ENCODE measurements at places on chromosomes 12 and 14.

- no peak for DNase-seq
These were observed 29.8 kb upstream of the PLBD1 start for GRCh38 chr12:14597480-14597879.

DNA sequence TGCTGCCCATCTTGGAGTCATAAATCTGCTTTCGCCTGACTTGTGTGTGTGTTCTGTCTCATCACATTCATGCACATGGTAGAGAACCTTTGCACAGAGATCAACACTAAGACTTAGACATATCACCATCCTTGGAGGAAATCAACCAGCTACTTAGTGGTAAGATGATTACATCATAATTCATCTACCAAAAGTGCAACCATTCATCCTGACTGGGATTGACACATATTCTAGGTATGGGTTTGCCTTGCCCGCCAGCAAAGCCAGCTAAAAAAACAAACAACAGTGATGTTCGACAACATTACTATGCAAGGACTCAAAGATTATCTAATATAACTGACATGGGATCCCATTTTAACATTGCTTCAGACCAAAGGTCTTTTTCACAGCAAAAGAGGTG, 228.7 kb downstream of the NUAK1 start:
- DNase-seq: no peak

DNA sequence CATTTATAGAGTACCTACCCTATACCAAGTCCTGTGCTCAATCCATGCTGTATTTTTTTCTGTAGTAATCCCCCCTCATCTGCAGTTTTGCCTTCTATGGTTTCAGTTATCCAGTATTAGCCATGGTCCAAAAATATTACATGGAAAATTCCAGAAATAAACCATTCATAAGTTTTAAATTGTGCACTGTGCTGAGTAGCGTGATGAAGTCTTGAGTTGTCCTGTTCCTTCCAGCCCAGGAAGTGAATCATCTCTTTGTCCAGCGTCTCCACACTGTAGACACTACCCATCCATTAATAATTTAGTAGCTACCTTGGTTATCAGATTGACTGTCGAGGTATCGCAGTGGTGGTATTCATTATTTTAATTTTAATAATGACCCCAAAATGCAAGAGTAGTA, 54.2 kb downstream of the SUDS3 start:
- DNase-seq: no peak

DNA sequence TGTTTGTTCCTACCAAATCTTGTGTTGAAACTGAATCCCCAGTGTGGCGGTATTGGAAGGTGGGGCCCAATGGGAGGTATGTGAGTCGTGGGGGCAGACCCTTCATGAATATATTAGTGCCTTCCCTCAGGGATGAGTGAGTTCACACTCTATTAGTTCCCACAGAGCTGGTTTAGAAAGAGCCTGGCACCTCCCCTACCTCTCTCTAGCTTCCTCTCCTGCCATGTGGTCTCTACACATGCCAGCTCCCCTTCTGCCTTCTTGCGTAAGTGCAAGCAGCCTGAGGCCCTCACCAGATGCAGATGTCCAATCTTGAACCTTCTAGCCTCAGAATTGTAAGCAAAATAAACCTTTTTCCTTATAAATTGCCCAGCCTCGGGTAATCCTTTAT, 105.8 kb downstream of the SPTSSA start:
- no peak for DNase-seq

DNA sequence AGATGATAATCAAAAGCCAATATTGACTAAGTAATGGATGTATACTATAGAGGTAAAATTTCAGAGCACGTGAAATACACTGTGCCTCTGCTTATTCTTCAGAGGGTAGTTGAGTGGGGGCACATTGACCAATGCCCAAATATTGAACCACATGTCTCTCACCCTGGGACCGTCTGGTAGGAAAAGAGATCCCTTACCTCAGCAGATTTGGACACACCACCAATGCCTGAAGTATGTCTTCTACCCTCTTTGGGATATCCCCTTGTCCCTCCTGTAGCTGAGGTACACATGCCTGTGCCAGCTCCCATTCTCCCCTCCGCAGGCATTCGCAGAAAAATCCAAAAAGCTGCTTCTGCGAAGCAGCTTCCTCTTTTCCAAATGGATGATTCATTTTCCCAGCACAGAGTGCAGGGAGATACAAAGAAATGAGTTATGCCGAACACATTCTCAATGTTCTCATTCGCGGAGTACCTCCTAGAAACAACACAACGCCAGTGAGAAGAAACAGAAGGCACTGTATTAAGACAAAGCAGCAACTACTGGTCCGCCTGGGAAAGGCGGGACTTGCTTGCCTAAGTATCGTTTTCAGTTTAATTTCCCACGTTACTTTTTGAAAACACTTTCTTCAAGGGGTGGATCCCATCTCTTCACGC, 691 bp downstream of the ZFYVE26 start:
- no peak for DNase-seq

DNA sequence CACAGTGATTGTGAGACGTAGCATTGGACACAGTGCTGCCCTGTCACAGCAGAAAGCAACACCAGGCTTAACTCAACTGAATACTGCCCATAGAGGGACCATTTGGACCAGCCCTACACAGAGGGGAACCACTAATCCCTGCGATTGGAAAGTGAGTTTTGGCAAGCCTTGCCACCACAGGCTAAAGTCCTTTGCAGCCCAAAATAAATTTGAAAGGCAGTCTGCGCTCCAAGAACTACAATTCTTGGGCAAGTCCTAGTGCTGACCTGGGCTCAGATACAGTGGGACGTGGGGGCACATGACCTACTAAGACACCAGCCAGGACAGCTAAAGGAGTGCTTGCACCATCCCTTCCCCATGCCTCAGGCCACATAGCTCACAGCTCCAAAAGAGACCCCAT, 331.4 kb upstream of the GARIN2 start:
- no peak for DNase-seq

DNA sequence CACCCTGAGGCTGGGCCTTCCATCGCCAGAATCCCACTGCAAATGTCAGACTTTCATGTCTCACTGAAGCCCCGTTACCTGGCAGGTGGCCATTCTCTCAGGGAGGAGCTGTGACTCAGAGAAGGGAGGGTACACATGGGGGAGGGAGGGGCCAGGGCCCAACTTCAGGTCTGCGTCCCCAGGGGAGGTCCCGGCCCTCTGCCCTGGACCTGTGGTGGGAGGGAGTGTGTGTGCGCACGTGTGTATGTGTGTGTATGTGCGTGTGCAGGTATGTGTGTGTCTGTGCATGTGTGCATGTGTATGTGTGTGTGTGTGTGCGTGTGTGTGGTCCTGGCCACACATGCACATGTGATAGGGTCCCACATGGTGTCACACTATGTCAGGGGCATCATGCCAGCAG, 50.9 kb downstream of the MVK start:
- DNase-seq: no peak

GRCh38 chr12:57592551-57593165, 1.7 kb downstream of the PIP4K2C start:
- no peak for DNase-seq

- DNase-seq: no peak
These were observed 103.5 kb upstream of the BCAT1 start for GRCh38 chr12:25052196-25052913.

All from heart right ventricle (tissue), 16 donors.